Right renal cortex interstitium (tissue), 3 donors: ENCODE measurements at places on chromosomes 12 and 14. TPM values are rescaled to one million over a fixed set of nuclear protein-coding genes. Genes with fewer than 3 reads are reported as not detected.
A peak's percentile ranks its signal among the peaks of the same experiment; 100 is the strongest.

DNA sequence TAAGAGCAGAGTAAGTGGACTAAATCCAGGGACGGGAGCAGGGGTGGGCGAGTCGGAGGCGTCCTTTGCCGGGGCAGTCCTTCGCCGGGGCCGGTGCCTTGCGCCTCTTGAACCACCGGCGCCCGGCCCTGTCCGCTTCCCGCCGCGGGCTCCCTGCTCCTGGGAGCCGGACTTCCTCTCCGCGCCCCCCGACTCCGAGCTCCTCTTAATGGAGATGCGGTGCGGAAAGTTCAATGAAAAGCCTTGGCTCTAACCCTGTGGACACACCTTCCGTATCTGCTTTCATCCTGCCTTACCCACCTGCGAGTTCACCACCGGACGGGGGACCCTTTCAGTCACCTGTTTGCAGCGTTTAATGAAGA, 412 bp downstream of the FGFR1OP2 start:
- DNase-seq, result no peak

GRCh38 chr14:85675957-85676356, 146.0 kb downstream of the FLRT2 start:
- DNase-seq, result no peak

- DNase-seq, result no peak
Observed at GRCh38 chr12:104122298-104122697, 15.7 kb downstream of the NFYB start.

GRCh38 chr12:113609692-113610469, 138.2 kb upstream of the LHX5 start:
- DNase-seq, result no peak

DNA sequence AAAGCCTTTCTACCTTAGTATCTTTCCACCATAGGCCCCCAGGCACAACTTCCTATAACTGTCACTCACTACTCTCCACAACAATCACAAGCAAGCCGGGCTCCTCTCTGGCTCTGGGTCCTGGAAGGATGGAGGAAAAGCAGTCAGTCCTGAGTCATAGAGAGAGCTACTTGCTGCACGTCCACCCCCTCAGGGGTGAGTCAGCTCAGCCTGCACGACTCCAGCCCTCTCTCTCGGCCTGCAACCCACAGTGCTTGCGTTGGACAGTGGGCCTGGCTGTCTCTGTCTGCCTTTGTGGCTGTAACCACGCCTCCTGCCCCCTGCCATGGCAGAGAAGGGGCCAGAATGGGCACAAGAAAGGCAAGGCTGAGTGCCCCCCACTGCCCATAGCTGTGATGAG, 154.1 kb upstream of the FKBP4 start:
- DNase-seq, result no peak

DBX2 gene
- 0.11 TPM for polyA plus RNA-seq

- no peak for DNase-seq
Observed at GRCh38 chr12:97938031-97938430, 475.4 kb downstream of the RMST start.

NRXN3 gene
- 6.7 TPM for polyA plus RNA-seq

GRCh38 chr12:106704081-106704480, 70.4 kb upstream of the RIC8B start:
- no peak for DNase-seq

DNA sequence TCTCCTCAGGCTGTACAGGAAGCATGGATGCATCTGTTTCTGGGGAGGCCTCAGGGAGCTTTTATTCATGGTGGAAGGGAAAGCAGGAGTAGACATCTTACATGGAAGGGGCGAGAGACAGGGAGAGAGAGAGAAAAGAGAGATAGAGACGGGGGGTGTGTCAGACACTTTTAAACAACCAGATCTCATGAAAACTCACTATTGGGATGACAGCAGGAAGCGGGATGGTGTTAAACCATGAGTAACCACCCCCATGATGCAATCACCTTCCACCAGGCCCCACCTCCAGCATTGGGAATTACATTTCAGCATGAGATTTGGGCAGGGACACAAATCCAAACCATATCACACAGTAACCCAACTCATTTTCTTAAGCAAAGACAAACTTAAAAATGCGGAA, 110.0 kb upstream of the EEA1 start:
- no peak for DNase-seq

DNA sequence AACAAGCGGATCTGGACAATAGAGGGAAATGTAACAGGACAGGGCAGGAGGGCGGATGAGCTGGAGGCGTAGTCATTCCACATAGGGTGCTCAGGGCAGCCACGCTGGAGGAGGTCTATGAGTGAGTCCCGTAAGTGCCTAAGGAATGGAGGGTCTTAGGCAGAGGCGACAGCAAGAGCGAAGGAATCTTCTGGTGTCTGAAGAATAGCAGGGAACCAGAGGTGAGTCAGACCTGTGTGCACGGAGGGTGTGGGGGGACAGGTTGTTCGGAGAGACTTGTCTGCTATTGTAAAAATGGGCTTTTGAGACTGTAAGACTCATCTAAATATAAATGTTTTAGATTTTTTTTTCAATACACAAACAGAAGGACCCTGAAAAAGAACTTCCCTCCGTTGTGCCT, 70.6 kb downstream of the SETD3 start:
- DNase-seq, result no peak

SLC6A12 gene
- 13.2 TPM for polyA plus RNA-seq

DNA sequence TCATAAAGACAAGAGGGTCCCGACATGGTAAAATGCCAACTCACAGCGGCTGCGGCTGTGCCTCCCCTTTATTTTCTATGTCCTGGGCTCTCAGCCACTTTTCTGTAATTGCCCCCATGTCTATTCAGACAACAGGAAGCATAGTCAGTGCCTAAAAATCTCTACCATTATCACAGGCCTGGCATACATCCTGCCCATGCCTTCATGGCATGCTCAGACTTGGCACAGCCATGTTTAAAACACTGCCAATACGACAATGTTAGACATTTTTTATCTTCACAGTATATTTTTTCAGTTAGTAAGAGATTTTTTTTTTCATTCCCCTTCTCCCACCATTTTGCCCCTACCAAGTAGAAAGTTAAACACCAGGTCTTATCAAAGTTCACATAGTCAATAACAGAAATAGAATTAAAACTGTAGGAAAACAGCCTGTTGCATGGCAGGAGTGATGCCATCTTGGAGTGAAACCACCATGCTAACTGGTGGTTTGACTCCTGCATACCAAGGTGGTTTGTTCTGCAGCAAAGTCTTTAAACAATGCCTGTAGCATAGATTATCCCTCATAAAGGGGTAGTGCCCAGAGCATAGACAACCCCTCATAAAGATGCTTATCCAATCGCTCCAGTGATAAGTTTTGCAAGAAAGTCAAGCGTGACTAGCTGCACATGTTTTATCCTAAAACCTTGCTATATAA, 18.9 kb upstream of the CERS5 start:
- no peak for DNase-seq

GRCh38 chr12:105420659-105421240, 90.3 kb downstream of the C12orf75 start:
- DNase-seq, result peak; percentile 52

DNA sequence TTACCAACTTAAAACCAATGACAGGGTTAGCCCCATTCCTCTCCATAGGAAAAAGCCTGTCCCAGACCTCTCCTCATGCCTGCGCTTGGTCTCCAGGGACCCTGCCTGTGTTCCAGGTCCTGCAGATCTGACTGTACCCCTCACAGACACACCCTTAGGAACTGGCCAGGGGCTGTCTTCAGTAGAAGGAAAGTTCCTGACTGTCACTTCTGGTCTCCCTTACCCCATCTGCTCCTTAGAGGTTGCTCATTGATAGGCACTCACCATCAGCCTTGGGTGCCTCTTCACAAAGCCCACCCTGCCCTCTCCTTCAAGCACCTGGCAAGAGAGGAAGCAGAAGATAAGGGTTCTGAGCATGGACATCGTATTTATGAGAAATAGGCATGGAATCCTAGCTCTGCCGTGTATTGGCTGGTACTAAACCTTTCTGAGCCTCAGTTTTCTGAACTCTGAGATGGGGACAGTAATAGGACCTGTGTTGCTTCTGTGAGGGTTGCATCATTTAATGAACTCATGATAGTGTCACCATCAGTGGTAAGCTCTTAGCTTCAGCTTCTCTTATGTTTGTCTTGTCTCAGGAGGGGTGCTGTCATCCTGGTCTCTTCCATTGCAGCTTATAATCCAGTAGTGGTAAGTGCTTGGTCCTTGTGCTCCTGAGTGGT, 7.5 kb downstream of the DHRS2 start:
- DNase-seq, result no peak

LHX5 gene
- polyA plus RNA-seq, result not detected

SLCO1B1 gene
- polyA plus RNA-seq, result not detected

- no peak for DNase-seq
Observed at GRCh38 chr14:23121361-23121771, 2.3 kb upstream of the CEBPE start.

TROAP gene
- polyA plus RNA-seq, result 18.2 TPM

GRCh38 chr14:76193696-76194095, 42.0 kb downstream of the GPATCH2L start:
- DNase-seq, result no peak

- DNase-seq, result no peak
Observed at GRCh38 chr12:89162589-89163261, 189.6 kb downstream of the DUSP6 start.

DNA sequence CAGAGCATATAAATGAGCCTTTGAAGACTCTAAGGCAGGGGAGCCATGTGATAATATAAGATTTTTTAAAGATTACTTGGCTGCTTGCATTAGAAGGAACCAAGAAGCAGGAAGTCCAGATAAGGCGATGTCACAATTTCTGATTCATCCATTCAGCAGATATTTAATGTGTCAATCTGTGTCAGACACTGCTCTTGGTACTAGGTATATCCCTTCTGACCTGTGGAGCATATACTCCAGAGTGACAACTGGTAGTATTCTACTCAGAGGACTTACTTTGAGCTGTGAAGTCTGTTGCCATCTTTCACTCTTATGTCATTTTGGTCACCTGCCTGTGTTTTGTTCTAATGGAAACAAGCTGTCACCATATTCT, 10.7 kb downstream of the EID3 start:
- no peak for DNase-seq

UTP20 gene
- 17.9 TPM for polyA plus RNA-seq

- DNase-seq, result no peak
Observed at GRCh38 chr14:54498579-54498978, 9.8 kb upstream of the GMFB start.

DNA sequence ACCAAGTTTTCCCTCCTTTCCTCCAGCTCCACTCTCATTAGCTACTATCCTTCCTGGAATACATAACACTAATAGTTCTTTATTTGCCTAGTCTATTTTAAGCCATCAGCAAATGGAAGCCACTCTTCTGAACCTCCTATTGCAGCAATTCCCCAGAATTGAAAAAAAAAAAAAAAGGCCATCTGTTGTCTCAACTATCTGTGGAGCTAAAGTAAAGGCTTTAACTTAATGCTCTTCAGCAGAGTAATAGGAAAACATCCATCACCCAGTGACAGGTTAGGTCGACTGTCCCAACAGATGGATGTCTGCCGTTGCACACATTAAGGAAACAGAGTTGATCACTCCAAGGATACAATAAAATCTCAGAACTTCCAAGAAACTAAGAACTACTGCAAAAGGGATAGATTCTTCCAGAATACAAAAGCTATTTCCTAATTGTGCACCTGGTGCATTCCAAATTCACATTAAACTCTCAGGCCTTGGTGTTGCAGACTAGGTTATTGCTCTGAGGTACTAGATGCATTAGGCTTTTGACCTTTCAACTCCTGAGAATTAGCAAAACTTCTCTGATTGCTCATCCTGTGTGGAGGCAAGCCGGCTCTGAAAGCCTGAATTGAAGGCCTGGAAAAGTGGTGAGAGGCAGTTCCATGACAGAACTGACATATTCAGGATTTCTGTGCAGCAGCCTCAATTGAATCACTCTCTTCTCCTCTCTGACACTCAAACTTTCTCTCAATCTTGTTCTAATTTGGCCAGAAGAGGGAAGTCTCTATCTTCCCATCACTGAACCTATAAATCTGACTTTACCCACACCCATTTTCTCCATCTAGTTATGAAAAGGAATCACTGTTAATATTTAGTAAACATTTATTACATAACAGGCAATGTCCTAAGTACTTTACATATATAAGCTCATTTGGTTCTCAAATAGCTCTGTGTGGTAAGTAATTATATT, 238.4 kb upstream of the HMGA2 start:
- no peak for DNase-seq

GRCh38 chr12:334125-334524, 55.0 kb downstream of the KDM5A start:
- DNase-seq, result no peak

DNA sequence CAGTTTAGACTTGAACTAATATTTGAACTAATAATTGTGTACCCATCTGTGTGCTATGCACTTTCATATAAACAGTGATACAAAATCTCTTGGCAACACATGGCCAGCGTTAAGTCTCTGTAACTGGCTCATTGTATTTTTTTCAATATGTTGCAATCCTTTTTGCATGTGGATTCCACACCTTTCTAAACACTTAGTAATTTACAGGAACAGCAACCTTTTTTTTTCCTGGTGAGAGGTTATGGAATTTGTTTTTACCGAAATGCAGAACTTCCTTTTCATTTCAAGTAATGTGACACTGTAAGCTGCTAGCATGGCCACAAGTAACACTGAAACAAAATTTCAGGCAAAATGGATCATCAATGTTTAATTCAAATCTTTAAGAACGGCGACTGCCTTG, 45.4 kb upstream of the EPS8 start:
- DNase-seq, result no peak

DNA sequence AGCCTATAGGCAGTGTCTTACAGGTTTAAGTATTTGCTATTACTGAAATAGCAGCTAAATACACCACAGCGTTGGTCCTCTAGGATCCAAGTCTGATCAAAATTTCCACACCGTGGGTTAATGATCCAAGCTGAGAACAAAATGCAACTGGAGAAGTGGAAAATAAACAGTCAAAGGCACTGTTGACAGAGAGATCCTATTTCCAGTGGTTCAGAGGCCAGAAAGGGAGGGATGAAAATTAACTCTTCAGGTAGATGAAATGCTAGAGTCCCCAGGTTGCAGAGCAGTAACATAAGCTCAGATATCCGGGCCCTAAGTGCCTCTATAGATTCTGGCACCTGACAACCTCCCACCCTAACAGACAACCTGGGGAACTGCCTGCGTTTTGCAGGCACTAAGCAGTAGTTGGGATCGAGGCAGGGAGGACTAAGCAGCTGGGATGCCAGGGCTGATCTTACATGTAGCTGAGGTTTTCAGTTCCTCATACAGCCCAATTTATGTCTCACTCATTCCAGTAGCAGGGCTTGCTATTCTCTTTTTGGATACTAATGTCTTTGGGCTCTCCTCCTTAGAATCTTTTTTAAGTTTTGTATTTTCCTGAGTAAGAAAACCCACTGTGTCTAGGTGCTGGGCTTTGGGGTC, 42.7 kb upstream of the CRACR2A start:
- DNase-seq, result no peak

DNA sequence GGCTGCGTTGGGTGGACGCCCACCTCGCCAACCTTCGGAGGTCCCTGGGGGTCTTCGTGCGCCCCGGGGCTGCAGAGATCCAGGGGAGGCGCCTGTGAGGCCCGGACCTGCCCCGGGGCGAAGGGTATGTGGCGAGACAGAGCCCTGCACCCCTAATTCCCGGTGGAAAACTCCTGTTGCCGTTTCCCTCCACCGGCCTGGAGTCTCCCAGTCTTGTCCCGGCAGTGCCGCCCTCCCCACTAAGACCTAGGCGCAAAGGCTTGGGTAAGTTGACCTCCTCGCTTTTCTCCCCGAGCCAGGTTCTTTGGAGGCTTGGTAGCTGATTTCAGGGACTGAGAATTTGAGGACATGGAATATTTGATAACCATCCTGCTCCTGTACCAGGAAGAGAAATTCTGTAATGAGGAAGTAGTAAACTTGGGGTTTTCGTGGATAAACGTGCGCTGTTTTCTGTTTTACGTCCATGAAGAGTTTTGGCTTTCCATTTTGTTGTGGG, 530 bp downstream of the APAF1 start:
- DNase-seq, result no peak

GRCh38 chr12:44960856-44961255, 84.7 kb upstream of the NELL2 start:
- no peak for DNase-seq
